Stimulated activated CD4-positive, alpha-beta T cell treated with anti-CD3 and anti-CD28 coated beads, Interleukin-1b, Interleukin-23, amount 100 ng/mL, for 48 hours (primary cell): ENCODE measurements at places on chromosomes 4 and X.

- DNase-seq = no peak
These were observed 43.1 kb downstream of the PPA2 start for GRCh38 chr4:105430811-105431210.

DNA sequence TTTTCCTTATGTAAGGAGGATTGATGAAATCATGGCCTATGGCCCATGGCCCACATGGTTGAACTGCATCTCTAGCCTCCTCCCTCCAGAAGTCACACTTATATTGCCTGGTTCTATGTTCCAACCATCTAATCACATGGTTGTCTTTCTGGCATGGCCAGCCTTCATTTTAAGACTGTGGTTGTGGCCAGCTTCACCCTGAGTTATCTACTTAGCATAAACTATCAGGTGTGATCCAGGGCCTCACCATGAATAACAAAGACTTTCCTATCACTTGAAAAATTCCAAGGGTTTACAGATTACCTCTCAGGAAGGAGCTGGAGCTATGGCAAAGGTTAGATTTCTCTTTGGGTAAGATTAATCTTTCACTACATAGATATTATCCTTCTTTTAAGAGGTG is 222.8 kb downstream of the SNCA start:
- DNase-seq = no peak

DNA sequence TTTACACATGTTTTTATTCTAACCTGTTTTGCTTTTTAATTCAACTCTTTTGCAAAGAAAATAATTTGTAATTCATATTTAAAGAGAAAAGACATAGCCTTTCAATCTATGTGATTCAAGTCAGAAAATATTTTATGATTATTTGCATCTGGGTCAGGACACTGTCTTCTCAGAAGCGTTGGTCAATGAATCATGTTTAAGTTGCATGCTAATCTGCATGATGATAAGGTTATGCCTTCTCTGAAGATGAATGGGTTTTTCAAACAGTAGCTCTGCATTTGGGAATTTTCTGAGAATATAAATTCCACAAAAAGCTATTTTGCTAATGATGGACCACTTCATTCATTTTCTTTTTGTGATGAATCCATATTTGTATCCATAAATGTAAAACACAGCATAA is 282.5 kb downstream of the TMA16 start:
- DNase-seq = no peak

DNA sequence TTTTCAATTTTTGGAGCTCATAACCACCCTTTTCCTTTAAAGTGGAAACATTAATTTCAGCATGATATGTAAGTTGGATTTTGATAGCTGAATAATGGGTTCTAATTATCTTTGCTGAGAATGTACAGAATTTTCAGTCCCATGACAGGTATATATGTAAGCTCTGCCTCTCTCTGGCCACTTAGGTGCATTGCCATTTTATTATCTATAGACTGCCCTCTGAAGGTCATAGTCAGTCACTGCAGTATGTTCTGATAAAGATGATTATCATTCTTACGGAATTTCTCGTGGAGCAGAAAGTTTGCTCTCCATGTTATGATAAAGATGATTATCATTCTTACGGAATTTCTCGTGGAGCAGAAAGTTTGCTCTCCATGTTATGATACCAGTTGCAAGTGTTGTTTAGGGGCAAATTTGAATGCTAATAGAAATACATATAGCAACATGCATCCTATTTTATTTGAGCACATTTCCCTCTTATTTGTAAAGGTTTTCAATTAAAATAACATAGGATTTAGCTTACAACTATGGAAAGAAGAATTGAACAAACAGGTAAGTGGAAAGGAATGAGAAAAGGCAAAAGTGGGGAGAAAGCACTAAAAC is 10.4 kb downstream of the AFP start:
- no peak for DNase-seq

GRCh38 chrX:94977562-94977961 is 1303.6 kb downstream of the FAM133A start:
- no peak for DNase-seq

- DNase-seq = no peak
These were observed 116.0 kb upstream of the PUDP start for GRCh38 chrX:7263961-7264360.

DNA sequence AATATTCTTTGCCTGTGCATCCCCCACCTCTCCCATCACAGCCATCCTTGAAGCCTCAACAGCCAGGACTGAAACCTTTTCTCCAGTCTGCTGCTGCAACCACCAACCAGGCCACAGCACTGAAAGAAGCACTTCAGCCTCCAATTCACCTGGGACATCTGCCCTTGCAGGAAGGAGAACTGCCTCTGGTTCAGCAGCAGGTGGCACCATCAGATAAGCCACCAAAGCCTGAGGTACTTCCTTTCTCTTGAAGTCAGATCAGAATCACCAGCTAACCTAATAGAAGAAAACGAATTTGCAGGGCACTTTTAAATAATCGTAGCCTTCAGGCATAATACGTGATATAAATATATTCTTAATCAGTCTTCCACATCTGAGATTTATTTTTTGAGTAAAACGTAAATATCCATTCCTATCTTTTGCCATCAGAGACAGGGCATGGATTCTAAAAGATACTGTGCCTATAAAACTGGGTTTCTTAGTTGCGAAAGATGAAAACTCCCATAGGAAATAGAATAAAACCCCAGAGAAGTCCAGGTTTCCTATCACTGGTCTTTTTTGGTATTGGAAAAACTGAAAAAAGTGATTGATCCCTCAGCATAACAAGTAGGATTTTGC is 9.5 kb downstream of the AMBN start:
- peak; percentile 68 for DNase-seq

DNA sequence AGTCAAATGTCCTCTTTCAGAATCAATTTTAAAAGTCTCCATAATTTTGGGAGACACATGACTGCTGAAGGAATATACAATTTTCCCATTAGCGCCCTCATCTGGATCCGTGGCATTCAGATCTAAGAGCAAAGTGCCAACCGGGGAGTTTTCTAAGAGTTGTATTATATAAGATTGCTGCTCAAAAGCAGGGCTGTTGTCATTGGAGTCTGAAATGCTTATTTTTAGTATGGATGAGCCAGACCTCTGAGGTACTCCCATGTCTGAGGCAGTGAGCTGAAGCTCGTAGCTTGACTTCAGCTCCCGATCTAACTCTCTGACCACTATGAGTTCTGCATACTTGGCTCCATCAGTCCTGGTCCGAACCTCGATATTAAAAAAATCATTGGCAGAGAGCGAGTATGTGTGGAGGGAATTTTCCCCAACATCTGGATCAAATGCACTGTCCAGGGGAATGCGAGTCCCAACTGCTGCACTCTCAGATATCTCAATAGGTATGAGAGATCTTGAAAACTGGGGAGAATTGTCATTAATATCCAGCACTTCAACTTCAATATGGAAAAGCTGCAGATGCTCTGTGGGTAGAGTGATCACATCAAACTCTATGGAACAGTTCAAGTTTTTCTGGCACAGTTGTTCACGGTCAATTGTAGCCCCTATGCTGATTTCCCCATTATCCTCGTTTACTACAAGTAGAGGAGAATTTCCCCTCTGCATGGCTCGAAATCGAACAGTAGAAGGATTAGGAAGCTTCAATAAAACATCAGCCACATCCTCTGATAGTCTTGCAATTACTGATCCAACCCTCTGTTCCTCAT is 917 bp downstream of the PCDH18 start:
- no peak for DNase-seq

GRCh38 chr4:140943486-140944198 is 187.5 kb upstream of the TBC1D9 start:
- DNase-seq = no peak

DNA sequence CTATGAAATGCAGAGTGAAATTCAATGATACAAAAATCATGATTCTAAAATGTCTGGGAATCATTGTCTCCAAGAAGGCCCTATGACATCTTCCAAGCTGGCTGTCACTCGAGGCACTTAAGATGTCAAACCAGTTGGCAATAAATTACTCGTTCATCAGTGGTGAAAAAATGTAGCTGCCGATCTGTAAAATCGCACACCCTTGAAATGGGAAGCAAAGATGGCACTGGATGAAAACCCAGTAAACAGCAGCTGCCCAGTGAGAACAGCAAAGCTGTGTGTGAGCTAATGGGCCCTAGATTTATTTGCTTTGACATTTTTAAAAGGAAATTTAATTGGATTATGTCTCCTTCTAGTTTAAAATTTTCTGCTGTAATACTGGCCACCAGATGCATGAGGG is 181.9 kb upstream of the NDP start:
- no peak for DNase-seq

- DNase-seq = no peak
These were observed 173.0 kb upstream of the EMCN start for GRCh38 chr4:100690812-100691211.

- no peak for DNase-seq
These were observed at the start of gene EPHA5 for GRCh38 chr4:65670331-65671031. Gene EPHA5, minus strand, starts transcription at chr4:65670489. Its CDS starts 747 bp downstream, at chr4:65669742.

DNA sequence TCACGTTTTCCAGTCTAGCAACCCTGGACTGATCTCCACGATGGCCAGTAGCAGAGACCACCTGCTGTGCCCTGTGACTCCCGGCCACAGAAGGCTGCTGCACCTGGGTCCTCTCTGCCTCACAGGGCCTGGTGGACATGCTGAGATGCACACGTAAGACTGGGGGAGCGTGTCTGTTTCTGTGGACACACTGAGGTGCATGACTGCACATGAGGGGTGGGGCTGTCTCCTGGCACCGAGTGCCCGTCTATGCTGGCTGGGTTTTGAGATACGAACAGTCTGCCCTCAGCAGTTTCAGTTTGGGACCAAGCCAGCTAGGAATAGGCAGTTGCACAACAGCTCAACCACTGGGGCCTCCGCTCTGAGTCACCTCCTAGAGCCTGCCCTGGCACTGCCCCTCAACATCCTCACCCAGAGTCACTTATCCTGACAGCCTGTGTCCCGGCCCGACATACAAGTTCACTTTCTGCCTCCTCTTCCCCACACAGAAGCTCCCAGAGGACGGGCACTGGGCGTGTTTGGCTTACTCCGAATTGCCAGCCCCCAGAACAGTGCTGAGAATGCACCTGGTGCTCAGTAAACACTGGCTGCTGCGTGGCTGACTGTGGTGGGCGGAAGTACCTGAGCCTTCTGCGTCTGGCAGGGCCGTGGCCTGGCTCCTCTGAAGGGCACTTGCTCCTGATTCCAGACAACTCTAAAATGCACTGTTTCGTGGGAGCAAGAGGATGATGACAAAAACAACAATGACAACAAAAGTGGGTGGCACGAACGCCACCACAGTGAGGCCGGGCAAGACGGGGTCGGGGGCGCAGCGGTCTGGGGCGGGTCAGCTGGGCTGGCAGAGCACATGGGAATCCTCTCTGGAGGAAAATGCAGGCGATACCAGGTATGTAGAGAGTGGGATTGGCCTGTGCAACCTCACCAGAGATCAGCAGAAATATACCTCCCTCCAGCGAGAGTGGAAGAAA is 30.9 kb downstream of the RNF212 start:
- DNase-seq = no peak

GRCh38 chrX:119695535-119696050 is 2.6 kb upstream of the SEPTIN6 start:
- no peak for DNase-seq

DNA sequence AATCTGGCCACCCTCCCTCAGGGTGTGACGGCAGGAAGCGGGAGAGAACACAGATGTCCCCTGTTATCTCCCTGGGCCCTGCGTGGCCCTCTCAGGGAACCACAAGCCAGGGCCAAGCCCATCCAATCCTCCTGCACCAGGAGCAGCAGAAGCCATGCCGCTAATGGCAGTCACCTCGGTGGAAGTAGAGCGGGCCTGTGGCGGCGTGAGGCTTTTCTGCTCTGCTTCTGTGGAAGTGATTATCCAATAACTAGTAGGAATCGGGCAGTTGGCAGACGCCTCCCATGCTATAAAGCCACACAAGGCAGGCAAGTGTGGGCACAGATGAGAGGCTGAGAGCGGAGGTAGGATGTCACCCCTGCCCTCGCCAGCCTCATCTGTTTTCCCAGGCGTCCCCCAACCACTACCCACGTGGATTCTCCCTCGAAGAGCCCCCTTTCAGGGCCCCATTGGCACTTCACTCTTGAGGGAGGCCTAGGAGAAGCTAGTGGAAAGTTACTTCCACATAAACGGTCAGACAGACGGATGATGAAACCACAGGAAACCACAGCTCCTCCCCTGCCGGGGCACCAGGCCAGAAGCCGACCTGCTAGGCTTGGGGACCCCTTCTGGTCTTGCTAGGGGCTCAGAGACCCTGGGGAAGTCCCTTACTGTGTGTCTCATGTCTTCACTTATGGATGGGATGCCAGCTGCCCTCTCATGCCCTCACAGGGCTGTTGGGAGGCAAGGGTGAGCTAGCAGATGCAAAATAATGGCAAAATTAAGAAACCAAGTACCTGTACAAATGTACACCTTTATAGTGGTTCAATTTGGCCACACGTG is 18.8 kb upstream of the TMSB4X start:
- peak; percentile 70 for DNase-seq

DNA sequence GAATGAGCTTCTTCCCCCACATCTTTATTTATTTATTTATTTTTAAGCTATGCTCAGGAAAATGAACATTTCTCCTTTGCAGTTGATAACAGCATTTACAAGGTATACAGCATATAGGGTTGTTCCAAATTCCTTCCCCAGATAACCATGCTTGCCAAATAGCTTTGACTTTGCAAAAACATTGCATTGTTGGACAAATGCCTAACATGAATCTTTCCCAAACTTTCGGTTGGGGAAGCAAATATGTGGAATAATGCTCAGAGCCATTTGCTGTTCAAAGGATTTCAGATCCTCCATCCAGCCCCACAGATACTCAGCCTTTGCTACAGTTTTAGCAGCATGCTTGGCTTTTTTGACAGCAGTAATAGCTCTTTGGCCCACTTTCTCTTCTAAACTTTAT is 127.2 kb upstream of the AGA start:
- no peak for DNase-seq

DNA sequence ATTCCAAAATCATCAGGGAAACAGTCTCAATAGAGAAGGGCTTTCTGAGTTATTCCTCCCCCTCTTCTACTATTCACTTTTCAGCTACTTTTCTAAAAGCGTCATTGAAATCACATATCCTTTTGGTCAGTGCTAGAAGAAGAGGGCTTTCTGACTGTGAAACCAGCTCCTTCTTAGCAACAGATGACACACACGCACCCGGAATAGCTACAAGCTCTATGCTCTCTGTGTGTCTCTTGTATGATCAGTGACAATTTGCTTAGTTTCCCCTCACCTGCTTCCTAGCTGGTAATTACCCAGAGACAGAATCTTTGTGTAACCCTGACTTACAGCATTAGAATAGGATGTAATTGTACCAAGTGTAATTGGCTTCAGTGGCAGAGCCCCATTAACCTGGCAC is 268.1 kb upstream of the SLITRK2 start:
- DNase-seq = no peak

GRCh38 chr4:54872261-54872660 is 214.5 kb downstream of the KIT start:
- no peak for DNase-seq

DNA sequence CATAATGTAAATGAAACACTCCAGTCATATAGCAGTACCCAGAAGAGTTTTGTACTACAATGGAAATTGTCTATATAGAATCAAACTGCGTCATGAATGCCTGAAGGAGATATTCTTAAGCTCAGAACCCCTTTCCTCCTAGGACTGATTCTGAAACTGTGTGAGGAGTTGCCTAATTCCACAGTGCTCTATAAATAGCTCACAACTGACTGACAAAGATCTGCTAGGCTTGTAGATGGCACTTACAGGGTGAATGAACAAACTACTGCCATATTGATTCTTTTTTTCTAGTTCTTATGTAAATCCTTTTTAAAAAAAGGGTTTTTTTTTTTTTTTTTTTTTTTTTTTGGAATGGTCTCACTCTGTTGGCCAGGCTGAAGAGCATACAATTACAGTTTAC is 30.1 kb upstream of the UGT2B17 start:
- DNase-seq = no peak
